ENCODE measurements at places on chromosomes 3 and 15.

DNA sequence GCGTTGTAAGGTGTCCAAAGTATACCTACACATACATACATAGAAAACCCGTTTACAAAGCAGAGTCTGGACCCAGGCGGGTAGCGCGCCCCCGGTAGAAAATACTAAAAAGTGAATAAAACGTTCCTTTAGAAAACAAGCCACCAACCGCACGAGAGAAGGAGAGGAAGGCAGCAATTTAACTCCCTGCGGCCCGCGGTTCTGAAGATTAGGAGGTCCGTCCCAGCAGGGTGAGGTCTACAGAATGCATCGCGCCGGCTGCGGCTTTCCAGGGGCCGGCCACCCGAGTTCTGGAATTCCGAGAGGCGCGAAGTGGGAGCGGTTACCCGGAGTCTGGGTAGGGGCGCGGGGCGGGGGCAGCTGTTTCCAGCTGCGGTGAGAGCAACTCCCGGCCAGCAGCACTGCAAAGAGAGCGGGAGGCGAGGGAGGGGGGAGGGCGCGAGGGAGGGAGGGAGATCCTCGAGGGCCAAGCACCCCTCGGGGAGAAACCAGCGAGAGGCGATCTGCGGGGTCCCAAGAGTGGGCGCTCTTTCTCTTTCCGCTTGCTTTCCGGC lies 318.6 kb downstream of the FGF12 start:
- no peak for DNase-seq

GRCh38 chr3:133563186-133563591 lies 10.3 kb upstream of the CDV3 start:
- no peak for DNase-seq

DNA sequence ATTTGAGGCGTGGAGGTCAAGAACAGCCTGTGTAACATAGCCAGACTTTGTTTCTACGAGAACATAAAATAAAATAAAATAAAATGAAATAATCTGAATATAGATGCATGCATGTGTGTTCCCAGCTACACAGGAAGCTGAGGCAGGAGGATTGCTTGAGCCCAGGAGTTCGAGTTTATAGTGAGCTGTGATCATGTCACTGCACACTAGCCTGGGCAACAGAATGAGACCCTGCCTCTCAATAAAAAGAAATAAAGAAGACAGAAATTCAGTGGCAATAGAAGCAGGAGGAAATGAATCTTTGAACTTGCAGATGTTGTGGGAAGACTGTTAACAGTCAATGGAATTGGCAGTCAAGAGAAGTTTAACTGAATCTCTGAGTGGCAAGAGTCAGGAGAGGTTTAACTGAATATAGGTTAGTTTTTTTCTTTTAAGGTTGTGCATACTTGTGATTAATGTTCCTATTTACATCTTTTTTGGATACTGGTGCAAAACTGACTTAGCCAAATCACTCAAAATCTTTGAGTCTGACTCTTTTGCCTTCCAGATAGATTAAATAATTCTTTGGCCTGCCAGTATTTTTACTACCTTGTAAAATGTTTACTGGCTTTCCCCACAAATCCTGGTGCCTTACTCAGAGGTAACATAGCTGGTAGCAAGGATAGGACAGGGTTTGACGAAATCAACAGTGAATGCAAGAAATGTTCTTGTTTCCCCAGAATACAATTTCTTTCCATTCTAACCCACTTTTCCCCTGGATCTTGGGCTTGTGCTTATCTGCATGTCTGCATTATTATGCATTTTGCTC lies 361.4 kb downstream of the PDCD6IP start:
- DNase-seq = no peak

DNA sequence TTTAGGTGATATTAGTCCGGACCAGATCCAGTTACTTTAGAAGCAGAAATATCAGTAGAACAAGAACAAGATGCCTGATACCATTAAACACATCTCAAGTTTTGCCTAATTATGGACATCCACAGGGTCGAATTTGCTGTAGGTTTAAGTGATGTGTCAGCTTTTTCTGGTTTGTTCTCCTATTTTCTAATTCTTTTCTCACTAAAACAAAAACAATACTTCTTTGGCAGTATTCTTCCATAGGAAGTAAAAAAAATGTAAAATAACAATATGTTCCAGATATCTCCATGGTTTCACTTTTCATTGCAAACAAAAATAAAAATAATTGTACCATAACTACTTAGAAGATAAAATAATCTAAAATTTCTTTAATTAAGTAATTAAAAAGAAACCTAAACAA lies 265.7 kb downstream of the SHOX2 start:
- DNase-seq = no peak

GRCh38 chr3:133469140-133469731 lies 69.4 kb downstream of the BFSP2 start:
- DNase-seq = no peak

GRCh38 chr3:186566772-186567071 lies 417 bp downstream of the TBCCD1 start:
- DNase-seq = no peak

- DNase-seq = no peak
Observed at GRCh38 chr3:135650309-135650708, 315.2 kb upstream of the PPP2R3A start.

DNA sequence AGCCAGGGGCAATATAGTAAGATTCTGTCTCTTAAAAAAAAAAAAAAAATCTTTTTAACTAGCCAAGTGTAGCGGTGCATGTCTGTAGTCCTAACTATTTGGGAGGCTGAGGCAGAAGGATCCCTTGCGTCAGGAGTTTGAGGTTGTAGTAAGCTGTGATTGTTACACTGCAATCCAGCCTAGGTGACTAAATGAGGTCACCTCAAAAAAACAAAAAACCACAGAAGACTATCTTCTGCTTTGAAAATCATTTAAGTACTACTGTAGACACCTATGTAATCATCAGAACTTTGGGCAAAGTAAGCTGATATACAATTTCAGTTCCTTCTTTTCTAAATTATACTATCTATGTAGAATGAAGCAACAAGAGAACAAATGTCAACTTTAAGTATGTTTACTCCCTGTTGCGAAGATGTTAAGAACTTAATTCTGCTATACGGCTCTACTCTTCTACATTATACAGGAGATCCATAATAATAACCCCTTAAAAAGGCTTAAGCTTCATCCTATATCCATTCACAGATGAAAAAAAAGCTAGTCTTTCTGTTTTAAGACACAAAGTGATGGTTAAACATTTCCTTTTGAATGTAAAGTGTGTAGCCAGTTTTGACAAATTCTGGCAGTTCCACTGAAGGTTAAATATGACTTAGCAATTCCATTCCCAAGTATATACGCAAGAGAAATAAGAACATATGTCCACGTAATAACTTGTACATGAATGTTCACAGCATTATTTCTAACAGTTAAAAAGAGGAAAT lies 15.2 kb downstream of the DAZL start:
- no peak for DNase-seq

GRCh38 chr3:152737021-152737908 lies 97.7 kb upstream of the P2RY1 start:
- no peak for DNase-seq

DNA sequence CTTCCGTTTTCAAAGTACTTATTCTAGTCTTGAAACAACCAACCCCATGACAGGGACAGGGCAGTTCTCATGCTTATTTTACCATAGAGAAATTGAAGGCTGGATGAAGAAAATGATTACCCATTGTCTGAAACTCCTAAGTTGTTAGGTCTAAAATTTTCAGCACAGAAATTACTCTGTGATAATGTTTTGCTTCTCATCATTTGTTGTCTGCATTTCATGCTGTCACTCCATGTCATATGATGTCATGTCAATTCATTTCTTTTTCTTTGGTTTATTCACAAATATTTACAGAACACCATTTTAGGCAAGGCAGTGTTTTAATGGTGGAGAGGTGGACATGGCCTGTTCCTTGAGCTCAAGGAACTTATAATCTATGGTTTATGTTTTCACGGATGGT lies 98.2 kb upstream of the RASGRP1 start:
- DNase-seq = no peak

- DNase-seq = no peak
Observed at GRCh38 chr3:157027861-157028745, 131.8 kb downstream of the CCNL1 start.

DNA sequence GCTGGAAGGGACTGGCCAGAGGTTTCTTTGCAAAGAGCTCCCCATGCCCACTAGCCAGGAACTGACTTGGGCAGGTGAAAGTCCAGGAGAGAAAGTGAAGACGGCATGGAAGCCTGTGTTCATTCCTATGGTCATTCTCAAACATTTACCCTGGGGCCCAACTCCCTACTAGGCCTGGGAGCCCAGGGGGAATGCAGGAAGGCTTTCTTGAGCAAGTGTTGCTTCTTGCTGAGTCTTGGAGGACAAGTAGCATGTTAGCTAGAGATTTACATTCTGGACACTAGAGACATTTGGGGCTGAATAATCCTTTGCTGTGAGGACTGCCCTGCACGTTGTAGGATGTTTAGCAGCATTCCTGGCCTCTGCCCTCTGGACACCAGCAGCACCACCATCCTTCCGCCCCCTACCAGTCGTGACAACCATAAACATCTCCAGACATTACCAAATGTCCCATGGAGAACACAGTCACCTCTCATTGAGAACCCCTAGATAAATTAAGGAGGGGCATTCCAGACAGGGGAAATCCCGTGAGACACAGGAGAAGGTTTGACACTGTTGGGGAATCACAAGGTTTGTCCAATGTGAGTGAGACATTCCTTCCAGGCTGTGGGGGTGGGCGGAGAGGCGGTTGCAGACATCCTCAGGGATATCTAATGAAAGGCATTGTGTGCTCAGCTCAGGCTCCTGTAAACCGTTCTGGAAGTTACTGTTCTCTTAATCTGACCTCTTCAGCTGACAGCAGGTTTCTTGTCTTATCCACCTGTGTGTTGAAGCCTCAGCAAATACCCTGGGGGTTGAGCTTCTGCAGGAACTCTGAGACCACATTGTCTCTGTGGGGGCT lies 236.2 kb downstream of the TLE3 start:
- peak; percentile 46 for DNase-seq

DNA sequence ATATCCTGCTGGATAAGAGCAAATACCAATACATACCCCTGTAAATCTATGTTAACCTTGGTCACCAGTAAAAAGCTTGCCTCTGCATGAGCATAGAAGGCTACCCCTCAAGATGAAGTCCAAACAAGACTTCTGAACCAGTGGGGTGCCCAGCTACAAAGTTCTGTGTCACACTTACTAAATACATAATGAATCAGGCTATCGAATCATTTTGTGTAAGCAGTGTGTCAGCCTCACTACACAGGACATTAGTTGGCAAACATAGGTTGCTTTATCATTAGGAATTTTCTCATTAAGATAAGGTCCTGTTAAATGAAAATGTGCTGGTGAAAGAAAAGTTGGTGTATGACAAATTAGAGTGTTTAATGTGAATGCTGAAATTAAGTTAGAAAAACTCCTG lies 452.0 kb downstream of the MFSD1 start:
- no peak for DNase-seq

DNA sequence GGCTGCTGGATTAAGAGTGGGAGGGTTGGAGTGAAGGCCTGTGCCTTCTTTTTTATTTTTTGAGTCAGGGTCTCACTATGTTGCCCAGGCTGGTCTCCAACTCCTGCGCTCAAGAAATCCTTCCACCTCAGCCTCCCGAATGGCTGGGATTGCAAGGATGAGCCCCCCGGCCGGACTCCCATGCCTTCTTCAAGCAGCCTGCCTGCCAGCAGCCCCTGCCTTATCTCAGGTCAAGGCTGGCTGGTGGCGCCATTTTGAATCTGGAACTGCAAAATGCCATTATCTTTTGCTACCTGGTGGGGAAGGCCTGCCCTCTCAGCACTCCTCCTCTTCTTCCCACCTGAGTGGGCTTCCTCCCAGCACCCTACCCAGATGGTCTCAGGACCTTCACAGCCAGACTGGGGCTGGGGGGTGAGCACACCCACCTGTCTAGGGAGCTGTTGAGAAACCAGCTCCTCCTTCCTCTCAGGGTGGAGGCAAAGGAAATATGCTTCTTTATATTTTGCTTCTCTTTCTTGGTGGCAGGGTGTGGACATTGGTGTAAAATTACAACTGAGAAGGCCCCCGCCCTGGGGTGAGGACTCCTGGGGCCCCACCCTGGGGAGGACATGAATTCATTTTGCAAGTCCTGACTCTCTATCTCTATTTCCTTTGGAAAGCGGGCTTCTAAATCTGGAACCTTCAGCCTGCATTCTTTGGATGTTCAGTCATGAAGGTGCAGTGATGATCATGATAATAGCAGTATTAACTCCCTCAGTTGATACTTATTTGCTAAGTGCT lies 7.7 kb upstream of the FLNB start:
- DNase-seq = peak; percentile 32

GRCh38 chr15:41906608-41907007 lies 12.8 kb upstream of the SPTBN5 start:
- no peak for DNase-seq

- no peak for DNase-seq
Observed at GRCh38 chr3:352599-352998, 156.0 kb downstream of the CHL1 start.

GRCh38 chr3:60920519-60920918 lies 330.7 kb downstream of the FHIT start:
- DNase-seq = no peak

- DNase-seq = no peak
Observed at GRCh38 chr15:79602180-79602579, 170.0 kb downstream of the MINAR1 start.

DNA sequence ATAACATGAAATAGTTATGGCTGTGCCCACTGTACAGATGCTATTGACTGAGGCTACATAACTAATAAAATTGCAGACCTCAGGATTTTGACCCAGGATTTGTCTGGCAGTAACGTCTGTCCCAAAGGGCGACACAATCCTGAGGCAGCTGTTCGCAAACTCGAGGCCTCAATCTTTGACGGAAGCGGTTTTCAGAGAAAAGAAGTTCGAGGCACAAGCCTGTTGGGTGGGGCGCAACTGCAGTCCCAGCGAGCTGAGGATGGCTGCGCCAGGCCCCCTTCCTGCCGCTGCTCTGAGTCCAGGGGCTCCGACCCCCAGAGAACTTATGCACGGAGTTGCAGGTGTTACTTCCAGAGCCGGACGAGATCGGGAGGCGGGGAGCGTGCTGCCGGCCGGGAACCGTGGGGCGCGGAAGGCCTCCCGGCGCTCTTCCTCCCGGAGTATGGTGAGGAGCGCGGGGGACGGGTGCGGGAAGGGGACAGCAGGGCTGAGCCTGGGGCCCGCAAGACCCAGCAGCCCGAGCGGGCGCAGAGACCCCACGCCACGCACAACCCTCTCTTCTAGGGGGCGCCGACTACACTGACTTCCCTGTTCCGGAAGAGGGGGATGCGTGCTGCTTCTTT lies at the start of gene PARP15:
Gene PARP15, plus strand, starts transcription at position 242 of the 623 bp plus-strand sequence. Its CDS starts 18 bp downstream, at position 260.
- DNase-seq = no peak

GRCh38 chr3:182910936-182911781 lies 69.2 kb downstream of the DCUN1D1 start:
- DNase-seq = no peak

GRCh38 chr3:10192953-10193691 lies 28.4 kb downstream of the IRAK2 start:
- no peak for DNase-seq

- no peak for DNase-seq
Observed at GRCh38 chr15:75696311-75696720, 16.3 kb downstream of the CSPG4 start.
